ENCODE measurements at places on chromosomes 13 and 19. TPM values are rescaled to one million over a fixed set of nuclear protein-coding genes. Genes with fewer than 3 reads are reported as not detected.

DNA sequence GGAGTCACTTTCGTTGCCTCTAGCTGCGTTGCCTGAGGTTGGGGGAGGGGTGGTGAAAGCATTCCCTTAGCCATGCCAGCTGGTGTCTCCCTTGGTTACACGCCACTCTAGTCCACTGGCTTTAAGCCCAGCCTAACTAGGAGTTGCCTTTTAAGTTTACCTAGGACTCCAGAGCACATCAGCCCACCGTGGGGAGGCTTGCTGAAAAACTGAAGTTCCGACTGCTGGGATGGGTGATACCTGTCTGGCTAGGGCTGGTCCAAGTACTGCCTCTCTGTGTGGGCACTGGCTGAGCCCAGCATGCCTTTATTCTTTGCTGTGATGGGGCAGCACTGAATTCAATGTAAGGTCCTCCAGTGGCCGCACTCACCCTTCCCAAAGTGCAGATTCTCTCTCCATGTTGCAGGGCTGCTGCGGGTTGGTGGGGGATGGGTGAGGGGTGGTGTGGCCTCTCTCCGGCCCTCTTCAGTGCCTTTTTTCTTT is 11.8 kb upstream of the CEACAM1 start:
- peak; percentile 39 for DNase-seq

DNA sequence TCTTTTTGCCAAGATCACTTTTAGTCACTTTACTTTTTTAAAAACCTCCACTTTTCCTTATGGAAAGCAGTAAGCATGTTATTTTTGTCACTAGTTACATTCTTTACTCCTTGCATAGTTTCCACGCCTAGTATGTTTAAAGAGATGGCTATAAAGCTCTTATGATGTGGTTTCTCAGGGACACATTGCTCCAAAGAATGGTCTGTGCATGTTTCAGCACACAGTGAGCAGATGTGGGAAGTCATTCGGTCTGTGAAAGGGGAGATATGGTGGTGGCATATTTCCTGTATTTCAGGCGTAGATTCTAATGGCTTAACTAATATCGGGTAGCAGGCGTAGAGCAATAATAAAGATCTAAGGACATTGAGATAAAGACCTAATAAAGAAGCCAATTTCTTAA is 180.7 kb downstream of the SLITRK6 start:
- DNase-seq = no peak

FGF9 gene
- 2.4 TPM for total RNA-seq

DNA sequence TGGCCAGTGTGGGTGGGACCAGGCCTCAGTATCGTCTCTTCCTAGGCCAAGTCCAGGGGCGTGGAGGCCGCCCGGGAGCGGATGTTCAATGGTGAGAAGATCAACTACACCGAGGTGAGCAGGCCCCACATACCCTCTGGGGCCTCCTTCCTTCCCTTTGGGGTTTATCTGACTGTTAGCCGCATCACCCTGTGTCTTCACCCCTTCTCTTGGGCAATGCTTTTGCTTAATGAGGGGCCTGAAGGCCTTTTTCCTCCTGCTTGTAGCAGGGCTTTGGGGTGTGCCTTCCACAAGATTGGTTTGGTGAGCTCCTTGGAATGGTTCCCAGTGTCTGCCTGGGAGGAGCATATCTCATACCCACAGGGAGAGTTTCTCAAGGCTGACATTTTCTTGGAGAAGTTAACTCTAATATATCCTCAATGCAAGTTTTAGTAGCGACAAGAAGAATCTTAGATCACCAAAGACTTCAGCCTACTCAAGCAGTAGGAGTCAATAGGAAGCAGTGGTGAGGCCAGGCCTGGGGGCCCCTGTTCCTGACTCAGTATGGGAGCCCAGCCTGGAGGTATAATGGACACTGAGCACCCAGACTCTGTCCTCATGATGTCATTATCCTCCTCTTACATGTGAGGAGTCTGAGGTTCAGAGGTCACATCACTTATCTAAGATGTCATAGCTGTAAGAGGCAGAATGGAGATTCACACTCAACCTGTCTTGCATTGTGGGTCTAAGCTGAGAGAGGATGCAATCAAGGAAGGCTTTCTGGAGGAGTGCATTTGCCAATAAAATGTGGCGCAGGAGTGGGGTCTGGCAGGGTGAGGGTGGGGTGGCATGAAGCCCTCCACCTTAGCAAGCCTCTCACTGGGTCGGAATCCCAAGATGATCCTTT is 2.0 kb downstream of the GPI start:
- DNase-seq = peak; percentile 50

- DNase-seq = no peak
Measured at GRCh38 chr19:30420881-30421280, 48.7 kb downstream of the ZNF536 start.

DNA sequence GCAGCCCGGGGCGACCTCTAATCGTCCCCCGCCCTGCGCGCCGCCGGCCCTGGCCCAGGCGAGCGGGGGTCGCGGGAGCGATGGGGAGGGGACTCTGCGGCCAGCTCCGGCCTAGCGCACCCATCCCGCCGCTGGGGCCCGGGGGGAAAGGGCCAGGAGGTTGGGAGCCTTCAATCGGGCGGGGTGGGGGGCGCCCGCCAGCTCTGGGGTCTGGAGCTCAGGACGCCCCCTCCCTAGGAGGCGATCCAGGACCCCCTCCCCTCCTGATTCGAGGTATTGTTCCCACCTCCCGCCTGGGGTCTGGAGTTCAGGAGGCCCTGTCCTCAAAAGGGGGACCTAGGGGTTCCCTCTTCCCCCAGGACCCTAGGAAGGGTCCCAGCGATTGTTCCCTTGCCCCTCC is 430 bp downstream of the ZNF358 start:
- no peak for DNase-seq

DNA sequence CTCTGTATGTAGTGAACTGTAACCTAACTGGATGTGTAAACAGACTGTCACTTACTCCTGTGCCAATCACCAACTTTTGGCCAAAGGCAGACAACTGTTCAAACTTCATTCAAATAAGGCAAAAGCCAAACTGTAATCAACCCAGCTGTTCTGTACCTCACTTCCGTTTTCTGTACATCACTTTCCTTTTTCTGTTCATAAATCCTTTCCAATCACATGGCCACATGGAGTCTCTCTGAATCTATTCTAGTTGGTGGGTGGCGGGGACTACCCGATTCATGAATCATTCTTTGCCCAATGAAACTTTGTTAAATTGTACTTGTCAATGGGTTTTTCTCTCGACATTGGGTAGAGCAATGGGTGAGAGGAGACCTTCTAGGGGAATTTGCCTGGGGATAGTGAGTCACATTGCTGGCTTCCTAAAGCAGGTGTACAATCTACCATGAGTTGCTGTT is 178.3 kb upstream of the RFC3 start:
- DNase-seq = peak; percentile 16

- no peak for DNase-seq
Measured at GRCh38 chr19:14127176-14127575, 9.2 kb downstream of the ASF1B start.

DNA sequence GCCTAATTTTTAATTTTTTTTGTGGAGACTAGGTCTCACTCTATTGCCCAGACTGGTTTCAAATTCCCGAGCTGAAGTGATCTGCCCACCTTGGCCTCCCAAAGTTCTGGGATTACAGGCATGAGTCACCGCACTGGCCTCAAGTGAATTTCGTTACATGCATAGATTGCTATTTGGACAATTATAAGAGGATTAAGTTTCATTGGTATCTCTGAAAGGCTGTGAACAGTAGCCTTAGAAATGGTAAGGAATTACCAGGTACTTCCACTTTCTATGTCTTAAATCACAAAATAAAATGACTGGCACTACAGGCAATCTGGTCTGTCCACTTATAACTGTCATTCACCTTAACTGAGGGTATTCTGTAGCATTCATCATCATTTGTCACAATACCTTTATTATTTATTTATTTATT is 2.9 kb upstream of the CCDC9 start:
- DNase-seq = peak; percentile 71

DNA sequence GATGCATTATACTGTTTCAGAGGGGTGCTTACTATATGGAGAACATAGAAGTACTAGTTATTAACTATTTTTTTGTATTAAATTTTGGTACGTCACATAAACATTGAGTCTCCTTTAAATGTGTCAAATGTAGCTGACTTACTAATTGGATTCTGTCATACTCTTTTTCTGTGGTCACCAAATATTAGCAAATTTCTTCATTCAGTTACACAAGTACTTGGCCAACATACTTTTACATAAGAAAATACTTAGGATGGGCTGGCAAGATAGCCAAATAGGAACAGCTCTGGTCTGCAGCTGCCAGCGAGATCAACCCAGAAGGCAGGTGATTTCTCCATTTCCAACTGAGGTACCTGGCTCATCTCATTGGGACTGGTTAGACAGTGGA is 19.2 kb downstream of the LPAR6 start:
- no peak for DNase-seq

- peak; percentile 81 for DNase-seq
Measured at GRCh38 chr13:42969565-42970172, 22.4 kb downstream of the EPSTI1 start.

GRCh38 chr19:6740589-6741343 is 1.3 kb downstream of the TRIP10 start:
- DNase-seq = peak; percentile 45

KLK6 gene
- not detected for total RNA-seq

ZNF99 gene
- not detected for total RNA-seq

GRCh38 chr13:53368948-53369347 is 340.3 kb downstream of the OLFM4 start:
- DNase-seq = no peak

DNA sequence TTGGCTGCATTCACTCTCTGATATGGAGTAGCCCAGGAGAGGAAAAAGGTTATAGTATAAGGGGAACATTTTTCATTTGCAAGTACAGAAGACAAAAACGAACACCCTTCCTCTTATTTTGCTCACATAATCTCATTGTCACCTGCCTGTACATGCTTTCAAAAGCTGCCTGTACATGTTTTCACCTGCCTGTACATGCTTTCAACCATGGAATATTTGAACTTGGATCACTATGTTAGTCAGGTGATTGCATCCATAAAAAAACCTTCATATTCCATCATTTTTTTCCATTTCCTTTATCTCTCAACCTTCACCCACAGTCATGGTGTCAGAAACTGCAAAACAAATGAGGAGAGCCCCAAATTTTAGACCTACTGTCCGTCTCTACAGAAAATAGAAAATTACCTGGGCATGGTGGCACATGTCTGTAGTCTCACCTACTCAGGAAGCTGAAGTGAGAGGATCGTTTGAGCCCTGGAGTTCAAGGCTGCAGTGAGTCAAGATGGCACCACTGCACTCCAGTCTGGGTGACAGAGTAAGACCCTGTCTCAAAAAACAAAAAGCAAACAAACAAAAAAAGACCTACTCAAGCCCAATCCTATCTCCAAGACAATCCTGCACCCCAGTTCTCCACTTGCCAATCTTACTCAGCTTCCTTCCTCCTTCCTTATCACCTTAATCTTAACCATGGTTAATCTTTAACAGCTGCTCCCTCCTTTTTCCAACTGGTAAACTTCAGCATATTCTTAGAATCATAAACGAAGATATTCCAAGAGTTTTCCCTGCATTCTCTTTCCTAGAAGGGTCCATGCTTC is 11.6 kb downstream of the IGFL2 start:
- DNase-seq = no peak

DNA sequence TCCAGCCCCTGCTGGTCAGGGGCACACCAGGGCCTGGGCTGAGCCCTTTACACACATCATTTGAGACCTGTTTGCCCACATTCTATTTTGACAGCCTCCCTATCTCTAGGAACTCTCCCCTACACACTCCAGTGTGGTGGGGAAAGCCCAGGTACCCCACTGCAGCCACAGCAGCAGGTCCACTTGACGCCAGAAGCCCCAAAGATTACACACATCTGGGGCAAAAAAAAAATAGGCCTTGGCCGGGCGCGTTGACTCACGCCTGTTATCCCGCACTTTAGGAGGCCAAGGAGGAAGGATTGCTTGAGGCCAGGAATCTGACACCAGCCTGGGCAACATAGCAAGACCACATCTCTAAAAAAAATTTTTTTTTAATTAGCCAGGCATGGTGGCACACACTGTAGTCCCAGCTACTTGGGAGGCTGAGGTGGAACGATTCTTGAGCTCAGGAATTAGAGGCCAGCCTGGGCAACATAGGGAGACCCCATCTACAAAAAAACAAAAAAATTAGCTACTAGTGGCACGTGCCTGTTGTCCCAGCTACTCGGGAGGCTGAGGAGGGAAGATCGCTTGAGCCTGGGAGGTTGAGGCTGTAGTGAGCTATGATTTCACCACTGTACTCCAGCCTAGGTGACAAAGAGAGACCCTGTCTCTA is 18.0 kb upstream of the CD22 start:
- no peak for DNase-seq

PRODH2 gene
- total RNA-seq = not detected

OR7A17 gene
- not detected for total RNA-seq

GRCh38 chr13:75693227-75693626 is 57.1 kb downstream of the LMO7 start:
- DNase-seq = no peak

- DNase-seq = no peak
Measured at GRCh38 chr19:35295792-35296462, 4.0 kb downstream of the MAG start.

SPACA4 gene
- not detected for total RNA-seq

LSM4 gene
- total RNA-seq = 353 TPM

ANKLE1 gene
- total RNA-seq = 0.27 TPM

- no peak for DNase-seq
Measured at GRCh38 chr13:40982772-40983171, 36.3 kb downstream of the ELF1 start.

DNA sequence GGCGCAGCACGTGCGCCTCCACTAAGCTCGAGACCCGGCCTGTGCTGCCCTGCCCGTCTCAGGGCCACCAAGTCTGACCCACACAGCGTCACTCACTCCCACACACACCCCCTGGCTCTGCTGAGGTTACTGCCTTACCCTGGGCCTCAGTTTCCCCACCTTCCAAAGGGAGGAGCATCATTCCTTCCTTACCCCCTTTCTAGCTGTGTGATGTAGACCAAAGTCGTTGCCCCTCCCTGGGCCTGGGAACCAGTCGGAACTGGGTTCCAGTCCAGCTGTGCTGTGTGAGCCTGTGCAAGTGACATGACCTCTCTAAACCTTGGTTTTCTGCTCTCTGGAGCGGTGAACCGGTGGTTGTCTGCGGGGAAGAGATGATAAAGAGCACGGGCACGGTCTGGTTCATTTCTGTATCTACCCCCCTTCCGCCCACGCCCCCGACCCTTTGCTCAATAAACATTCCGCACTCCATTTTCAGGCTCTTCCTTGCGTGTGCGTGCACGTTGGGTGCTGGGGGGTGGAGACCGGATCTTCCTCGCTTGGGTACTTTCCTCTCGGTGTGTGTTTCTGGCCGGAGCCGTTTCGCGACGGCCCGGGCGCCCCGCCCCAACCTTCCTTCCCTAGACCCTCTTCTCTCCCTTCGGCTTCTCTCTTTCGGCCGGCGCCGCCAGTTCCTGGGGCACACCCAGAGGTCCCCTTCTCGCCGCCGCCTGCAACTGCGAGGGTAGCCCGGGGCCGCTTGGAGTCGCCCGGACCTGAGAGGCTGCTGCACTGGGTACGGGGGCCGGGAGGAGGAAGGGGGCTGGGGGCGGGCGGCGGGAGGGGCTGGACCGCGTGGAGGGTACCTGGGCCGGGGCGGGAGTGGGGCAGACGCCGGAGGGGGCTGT is at the start of gene ZNF581:
ZNF581 (plus strand) TSS at position 647 of the 884 bp plus-strand sequence. CDS start 923 bp downstream, outside the sequence.
- DNase-seq = peak; percentile 79

TUBA3C gene
- total RNA-seq = not detected

Measured in myocyte (in vitro differentiated cells).